Naive thymus-derived CD4-positive, alpha-beta T cell (primary cell): ENCODE measurements at places on chromosomes 11 and 22.

GRCh38 chr11:100593291-100593690, 93.8 kb upstream of the ARHGAP42 start:
- DNase-seq: no peak

DNA sequence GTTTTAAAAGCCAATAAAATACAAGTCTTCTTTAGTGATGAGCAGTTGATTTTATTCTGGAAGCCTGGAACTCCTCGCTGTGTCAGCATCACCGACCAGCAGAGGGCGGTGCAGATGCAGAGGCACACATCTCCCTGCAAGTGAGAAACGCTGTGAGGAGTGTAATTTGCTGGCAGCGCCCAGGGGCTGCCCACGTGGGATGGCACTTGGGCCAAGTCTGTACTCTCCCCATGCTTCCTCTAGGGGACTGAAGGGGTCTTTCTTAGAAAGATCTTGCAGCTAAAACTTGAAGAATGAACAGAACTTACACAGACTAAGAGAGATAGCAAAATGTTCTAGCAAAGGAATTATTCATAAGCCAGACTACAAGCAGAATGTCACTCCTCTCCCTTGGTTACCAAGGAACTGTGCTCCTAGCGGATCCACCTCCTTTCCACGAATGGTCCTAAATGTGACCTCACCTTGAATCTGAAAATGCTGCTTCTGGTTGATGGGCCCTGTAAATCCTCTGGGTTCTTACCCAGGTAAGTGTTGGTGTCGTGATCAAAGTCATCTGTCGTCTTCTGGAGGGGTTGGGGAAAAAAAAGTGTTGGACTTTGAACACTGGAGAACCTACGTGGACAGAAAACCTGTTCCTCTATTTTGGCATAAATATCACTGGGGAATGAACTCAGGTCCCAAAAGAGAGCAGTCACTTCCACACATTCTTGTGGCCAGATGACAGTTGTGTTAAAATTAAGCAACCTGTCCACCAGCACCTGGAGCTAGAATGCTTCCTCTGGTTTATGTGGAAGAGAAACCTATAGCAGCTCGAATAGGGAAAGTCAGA, 31.8 kb downstream of the CNTF start:
- peak; percentile 68 for DNase-seq

GRCh38 chr11:28259177-28259843, 151.1 kb downstream of the METTL15 start:
- DNase-seq: no peak

DNA sequence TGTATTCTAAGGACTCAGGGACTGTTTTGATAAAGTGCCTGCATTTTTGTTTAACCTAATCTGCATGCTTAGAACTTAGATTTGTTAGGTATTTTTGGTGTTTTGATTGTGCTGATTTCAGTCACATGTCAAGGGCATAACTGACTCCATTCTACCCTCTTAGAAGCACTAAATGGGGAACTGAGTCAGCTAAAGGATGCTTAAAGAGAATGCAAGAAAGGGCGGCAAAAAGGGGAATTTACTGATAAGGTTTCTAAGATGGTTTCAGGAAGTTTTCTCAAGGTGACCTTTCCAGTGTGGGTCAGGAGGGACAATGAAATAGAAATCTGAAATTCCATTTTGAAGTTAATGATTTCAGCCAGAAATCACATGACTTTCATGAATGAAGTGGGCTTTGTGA, 43.0 kb downstream of the MMP20 start:
- DNase-seq: no peak

DNA sequence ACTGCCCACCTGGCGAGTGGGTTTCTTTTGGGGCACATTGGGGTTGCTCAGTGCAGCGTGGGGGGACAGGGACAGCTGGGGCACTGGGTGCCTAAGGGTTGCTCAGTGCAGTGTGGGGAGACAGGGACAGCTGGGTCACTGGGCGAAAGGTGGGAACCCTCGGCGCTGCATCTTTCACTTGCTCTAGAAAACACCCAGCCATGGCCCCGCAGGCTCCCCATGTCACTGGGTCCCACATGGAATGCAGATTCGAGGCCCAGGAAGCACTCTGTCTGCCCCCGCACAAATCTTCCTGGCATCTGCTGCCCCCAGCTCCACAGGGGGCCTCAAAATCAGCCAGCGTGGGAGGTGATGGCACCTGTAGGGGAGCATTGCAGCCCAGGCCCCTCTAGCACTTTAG, 229.3 kb downstream of the BRD1 start:
- DNase-seq: no peak

- no peak for DNase-seq
Measured at GRCh38 chr22:48494256-48494967, 1333.3 kb downstream of the BRD1 start.

GRCh38 chr11:16815047-16815767, 76.8 kb downstream of the C11orf58 start:
- no peak for DNase-seq

- no peak for DNase-seq
Measured at GRCh38 chr11:15873501-15873900, 482.8 kb downstream of the SOX6 start.

DNA sequence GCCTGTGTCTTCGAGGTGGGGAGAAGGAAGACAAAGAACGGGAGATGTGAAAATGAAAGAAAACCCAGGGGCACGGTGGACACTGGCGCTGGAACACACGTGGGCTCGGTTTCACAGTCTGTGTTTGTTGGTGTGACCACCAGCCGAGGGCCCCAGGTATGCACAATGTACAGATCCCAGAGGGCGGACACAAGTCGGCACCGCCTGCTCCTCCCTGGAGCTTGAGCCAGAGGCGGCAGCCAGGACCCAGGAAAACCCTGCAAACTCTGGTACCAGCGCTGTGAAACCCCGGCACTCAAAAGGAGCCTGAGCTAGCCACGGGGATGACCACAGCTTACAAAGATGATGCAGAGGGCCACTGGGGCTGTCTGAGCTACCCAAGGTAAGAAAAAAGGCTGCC, 105.0 kb downstream of the SHANK2 start:
- DNase-seq: no peak

DNA sequence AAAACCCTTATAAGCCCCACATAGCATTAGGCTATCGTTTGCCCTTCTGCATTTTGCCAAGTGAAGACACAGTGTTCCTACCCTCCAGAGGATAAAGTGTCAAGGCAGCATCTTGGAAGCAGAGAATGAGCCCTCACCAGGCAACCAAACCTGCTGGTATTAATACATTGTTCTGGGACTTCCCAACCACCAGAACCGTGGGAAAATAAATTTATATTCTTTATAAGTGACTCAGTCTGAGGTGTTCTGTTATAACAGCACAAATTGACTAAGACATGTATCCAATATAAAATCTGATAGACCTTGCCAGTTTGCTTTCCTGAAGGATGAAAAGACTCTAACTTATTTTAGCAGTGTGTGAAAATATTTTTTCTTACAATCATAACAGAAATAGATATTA, 792.5 kb upstream of the LRRC4C start:
- no peak for DNase-seq

- DNase-seq: no peak
Measured at GRCh38 chr11:65301491-65302329, 13.0 kb upstream of the CDC42EP2 start.

- no peak for DNase-seq
Measured at GRCh38 chr11:102819491-102819890, 21.5 kb upstream of the MMP1 start.

DNA sequence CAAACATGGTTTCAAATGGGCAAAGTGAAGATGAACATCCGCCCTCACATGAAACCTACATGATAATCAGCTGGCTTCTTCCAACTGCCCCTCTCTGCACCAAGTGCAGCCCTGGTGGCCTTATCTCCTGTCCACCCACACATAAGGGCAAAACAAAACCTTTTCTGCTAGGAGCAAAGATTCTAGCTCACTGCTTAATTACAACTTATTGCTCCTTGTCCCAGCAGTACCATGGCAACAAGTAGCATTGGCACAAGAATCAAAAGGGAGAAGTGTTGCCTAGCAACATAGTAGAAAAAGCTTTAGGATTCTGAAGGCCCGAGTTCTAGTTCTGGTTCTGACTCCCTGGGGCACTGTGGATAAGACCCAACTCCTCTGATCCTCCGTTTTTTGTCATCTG, 68.7 kb upstream of the BMAL1 start:
- DNase-seq: no peak

DNA sequence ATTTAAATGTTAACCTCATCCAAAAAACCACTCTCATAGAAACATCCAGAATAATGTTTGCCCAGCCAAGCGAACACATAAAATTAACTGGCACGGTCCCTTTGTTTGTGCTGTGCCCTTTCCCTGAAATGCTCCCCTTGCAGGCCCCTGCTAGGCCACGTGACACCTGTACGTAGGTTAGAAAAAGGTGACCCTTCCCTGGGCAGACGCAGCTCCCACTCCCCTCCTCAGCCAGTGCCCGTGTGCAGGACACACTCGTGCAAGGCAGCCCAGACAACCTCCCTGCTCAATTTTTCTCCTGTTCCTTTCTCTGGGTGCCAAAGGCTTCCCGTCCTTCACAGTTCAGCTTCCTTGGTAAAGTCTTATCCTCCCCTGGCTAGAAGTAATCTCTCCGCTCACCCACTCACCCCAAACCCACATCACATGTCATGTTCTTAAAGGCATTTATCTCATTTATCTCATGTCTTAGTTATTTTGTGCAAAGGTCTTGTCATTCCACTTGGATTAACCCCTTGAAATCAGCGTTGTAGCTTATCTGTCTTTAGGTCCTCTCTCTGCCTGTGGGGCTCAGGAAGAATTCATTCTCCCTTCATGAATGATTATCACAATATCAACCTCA, 20.7 kb downstream of the FAM83F start:
- no peak for DNase-seq

DNA sequence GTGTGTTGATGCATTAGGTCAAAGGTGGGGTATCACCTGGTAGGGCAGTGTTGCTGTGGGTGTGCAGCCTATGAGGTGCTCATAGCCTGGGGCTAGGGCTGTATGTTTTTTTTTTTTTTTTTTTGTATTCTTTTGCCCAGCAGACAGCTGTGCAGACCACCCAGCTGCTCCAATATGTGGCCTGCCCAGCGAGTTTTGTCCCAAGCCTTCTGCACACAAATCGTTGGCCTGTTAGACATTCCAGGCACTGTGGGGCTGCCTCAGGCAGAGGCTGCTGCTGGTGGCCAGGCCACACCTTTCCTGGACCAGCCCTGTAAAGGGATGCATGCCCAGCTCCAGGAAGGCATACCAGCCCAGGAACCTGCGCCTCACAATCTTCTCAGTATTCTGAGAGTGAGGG, 348.5 kb downstream of the JRKL start:
- no peak for DNase-seq

GRCh38 chr22:30866811-30867271, 101.7 kb downstream of the MORC2 start:
- DNase-seq: no peak

GRCh38 chr22:38066381-38067027, 9.3 kb downstream of the PICK1 start:
- no peak for DNase-seq

- no peak for DNase-seq
Measured at GRCh38 chr11:60871378-60872061, 4.2 kb downstream of the ZP1 start.

DNA sequence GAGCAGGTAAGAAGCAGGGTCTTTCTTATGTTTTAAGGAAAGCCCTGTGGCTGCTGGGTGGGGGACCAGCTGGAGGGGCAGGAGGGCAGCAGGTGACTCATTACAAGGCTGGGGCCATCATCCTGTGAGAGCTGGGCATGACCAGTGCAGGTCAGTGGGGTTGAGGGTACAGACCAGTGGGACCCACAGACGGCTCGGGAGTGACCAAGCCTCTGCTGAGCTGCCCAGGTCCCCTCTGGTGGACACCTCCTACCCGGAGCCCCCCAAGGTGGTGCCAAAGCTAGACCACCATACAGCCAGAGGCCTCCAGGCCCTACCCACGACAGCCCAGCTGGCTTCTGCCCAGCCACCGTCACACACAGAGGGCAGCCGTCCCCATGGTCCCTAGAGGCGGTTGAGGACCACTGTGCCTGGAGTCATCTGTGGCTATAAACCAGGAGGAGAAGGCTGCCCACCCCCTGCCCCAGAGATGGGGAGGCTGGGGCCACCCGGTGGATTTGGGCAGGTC, 670 bp downstream of the MYEOV start:
- no peak for DNase-seq

GRCh38 chr11:67406969-67407687, 3.2 kb downstream of the TBC1D10C start:
- no peak for DNase-seq

- DNase-seq: no peak
Measured at GRCh38 chr22:44031158-44031952, 7.3 kb downstream of the PARVB start.
